ENCODE measurements at places on chromosomes 1 and 21.
A peak's percentile ranks its signal among the peaks of the same experiment; 100 is the strongest.

- no peak for DNase-seq
Observed at GRCh38 chr1:106398391-106398790, 658.1 kb upstream of the PRMT6 start.

DNA sequence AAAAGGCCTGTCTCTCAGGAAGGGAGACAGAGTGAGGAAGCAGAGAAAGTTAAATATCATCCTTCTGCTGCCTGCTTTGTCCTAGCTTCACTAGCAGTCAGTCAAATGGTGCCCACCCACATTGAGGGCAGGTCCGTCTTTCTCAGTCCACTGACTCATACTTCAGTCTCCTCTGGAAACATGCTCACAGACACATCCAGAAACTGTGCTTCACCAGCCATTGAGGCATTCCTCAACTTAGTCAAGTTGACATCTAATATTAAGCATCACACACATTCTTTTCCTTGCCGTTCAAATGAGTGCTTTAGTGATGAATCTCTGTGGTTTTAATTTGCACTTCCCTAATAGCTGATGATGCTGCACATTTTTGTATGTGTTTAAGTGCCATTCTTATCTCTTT lies 777.8 kb upstream of the PRMT6 start:
- no peak for DNase-seq

GRCh38 chr1:232578651-232579195 lies 51.2 kb downstream of the SIPA1L2 start:
- DNase-seq: no peak

DNA sequence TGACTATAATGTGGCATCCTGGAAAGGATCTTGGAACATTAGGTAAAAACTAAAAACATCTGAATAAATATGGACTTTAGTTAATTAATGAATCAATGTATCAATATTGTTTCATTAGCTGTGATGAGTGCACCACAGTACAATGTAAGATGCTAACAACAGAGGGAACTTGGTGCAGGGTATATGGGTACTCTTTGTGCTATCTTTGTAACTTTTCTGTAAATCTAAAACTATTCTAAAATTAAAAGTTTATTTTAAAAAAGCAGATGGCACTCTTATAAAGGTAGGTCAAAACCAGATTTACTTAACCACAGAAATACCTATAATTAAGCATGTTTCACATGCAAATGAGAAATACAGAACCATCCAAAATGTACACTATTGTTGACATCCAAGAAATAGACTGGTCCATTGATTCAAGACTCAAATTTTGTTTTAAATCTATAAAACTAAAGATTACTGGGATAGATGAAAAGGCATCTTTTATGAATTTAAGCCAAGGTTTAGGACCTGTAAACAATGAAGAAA lies 38.4 kb downstream of the ACBD3 start:
- DNase-seq: no peak

GRCh38 chr1:199948587-199949280 lies 78.8 kb upstream of the NR5A2 start:
- DNase-seq: no peak

GRCh38 chr1:183194527-183195141 lies 8.6 kb downstream of the LAMC2 start:
- DNase-seq: no peak

- peak; percentile 57 for DNase-seq
Observed at GRCh38 chr1:39098546-39099250, 72.5 kb downstream of the NDUFS5 start.

GRCh38 chr1:58155418-58156123 lies 391.0 kb downstream of the OMA1 start:
- no peak for DNase-seq

GRCh38 chr1:82179131-82179530 lies 378.4 kb downstream of the ADGRL2 start:
- DNase-seq: no peak

DNA sequence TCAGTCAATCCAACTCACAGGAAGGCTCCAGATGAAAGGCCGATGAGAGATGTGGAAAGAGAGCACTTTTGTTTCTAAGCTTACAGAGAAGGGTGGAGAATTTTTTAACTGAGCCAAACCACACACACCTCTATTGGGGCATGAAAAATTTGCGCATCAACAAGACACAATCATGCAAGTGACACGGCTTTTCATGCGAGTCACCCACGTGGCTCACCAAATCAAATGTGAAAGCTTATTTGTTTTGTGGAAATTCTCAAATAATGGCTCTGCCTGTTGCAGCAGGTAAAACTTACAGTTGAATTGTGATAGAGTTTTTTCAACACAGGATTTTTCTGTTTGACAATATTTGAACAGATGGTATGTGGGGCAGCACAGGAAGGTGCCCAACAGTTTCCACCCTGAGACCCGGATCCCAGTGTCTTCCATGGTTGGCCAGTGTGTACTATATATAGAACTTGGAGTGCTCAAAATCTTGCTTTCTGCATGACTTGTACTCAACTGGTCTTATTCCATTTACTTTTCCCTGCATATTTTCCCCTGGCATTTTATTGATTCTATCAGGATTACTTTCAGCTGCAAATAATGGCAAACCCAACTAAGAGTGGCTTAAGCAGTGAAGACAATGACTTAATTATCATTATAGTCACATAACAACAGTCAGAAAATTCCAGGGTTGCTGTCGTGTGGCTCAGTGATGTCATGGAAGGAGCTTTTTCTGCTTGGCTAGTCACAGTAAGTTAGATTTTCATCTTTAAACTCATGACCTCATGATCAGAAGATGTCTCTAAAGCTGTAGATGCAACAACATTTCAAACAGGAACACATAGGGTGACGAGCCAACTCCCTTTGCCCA lies 90.6 kb upstream of the SIM2 start:
- no peak for DNase-seq

- no peak for DNase-seq
Observed at GRCh38 chr1:39001516-39002421, 10.7 kb downstream of the AKIRIN1 start.

DNA sequence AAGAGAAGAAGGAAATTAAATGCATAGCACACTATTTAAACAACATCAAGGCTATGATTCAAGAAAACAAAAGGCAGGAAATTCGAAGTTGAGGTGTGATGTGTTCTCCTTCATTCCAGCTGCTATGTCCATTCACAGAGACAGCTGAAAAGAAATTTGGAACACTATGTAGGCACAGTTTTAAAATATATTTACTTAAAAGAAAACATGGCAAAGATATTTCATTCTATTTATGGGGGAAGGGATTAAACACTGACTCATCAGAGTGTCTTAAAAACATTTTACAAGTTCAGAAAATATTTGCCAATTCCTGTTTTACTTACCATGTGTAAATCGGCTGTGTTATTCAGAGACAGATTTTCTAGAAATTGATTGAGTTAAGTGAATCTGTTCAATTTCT lies 39.4 kb upstream of the NGF start:
- DNase-seq: no peak

- DNase-seq: no peak
Observed at GRCh38 chr21:14863745-14864210, 201.0 kb downstream of the NRIP1 start.

DNA sequence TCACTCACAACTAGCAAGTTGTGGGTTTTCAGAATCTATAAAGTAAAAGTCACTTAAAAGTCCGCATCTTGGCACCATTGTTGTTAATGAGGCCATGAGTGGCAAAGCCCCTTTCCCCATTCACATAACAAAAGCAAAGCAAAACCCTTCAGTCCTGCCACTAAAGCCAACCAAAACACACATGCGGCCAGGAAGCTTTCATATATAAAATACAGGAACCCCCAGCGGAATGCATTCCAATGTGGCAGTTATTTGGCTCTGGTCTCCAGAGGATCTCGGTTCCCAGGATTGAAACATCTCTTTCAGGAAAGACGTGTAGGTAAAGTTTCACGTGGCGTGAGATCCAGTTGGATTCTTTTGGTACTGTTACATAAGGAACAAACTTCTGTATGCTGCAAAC lies 2.5 kb upstream of the LBR start:
- DNase-seq: no peak

GRCh38 chr1:241221319-241221718 lies 135.7 kb downstream of the RGS7 start:
- DNase-seq: no peak

GRCh38 chr1:9292361-9293240 lies at the start of gene SPSB1:
Gene SPSB1 (plus strand): TSS chr1:9292894. CDS start chr1:9355892, 62,998 bp downstream.
- no peak for DNase-seq

GRCh38 chr1:182634306-182635072 lies 30.3 kb upstream of the RGS16 start:
- DNase-seq: no peak

GRCh38 chr1:183877053-183877720 lies 72.3 kb downstream of the RGL1 start:
- DNase-seq: no peak

DNA sequence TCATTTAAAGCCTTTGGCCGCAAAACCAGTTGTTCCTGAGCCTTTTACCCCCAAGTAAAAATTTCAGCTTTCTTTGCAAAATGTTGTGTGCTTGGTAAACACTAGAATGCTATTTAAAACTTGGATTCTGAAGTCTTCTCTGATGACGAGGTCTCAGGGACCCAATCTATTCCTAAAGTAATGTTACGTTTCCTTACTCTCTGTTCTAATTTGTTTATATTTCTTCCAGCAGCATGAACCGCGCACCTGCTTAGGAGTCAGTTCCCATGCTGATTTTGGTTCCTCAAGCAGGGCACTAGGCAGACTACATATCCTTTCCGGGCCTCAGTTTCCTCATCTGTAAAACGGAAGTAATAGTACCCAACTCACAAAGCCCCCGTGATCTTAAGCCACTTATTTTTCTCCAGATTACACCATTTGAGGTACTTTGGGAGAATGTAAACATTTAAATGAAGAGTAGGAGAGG lies 969 bp upstream of the ALDH4A1 start:
- DNase-seq: no peak

DNA sequence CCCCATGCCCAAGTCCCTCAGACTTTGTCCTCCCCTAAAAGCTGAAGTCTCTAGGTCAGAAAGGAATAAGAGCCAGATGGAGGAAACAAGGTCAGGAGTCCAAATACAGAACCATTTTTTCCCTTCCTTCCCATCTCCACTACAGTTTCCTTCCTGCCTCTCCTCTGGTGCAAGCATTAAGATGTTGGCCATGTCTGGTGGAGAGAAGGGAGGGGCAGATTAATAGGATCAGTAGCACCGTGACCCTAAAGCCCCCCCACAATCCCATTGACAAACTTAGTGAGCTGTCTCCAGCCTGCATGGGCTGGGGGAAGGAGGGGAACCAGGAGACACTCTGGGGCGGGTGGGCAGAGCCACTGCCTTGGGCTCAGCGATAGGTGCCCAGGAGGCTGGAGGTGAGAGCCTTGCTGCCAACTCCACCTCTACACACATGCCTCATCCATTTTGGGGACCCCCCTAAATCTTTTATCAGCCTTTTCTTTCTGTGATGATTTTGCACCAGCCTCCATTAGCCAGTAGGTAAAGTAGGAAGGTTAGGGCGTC lies 59.8 kb downstream of the RHBG start:
- DNase-seq: no peak

GRCh38 chr1:116538544-116538943 lies 32.3 kb downstream of the CD58 start:
- DNase-seq: no peak

DNA sequence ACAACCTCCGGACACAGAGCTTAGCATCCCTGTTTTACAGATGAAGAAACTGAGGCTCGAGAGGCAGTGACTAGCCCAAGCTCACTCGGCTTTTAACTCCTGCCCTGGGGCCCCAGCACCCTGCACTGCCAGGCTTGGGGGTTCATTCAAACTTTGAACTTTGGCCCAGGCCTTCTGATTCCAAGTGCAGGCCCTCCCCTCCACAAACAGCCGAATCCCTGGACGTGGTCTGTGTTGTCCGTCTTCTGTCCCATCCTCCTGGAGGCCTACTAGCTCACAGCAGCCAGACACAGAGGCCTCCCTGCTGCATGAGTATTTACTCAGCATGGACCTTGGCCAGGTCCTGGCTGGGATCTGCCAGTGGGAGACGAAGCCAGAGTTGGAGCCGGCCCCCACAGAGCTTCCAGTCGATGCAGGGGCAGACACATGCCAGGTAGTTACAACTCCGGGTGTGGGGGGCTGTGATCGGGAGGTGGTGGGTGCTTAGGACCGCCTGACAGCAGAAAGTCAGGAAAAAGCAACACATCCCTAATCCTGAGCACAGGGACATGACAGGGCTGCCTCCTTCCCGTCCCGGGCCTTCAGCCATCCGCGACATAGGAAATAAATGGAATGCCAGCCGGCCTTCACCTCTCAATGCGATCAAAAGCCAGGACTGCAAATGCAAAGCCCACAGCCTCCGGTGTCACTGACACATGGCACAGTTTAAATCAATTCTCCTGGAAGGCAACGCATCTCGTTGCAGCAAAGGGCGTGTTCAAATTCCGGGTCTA lies 7.4 kb downstream of the IFFO2 start:
- no peak for DNase-seq

DNA sequence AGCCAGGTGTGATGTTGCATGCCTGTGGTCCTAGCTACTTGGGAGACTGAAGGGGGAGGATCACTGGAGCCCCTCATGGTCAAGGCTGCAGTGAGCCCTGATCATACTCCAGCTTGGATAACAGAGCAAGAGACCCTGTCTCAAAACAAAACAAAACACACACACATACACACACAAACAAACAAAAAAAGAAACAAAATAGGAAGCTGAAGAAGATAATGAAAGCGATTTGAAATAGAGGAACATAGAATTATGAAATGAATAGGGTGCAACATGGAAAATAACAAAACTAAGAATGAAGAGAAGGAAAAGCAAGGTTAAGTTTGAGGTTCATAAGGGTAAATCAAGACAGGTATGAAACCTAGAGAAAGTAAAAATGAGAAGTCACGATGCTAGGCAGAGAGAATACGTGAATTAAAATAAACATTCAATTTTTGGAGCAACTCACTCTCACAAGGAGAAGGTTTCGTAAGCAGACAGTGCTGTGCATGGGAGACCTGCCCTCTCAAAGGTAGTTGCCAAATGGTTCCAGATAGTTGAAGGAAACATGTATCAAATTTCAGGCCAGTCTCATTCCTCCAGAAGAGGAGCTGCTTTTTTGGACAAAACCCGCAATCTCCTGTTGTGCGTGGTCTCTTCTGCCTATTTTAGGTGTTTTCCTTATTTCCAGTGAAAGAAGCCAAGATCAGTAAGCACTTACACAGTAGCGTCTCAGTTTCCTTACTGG lies 3.3 kb downstream of the CD46 start:
- no peak for DNase-seq

DNA sequence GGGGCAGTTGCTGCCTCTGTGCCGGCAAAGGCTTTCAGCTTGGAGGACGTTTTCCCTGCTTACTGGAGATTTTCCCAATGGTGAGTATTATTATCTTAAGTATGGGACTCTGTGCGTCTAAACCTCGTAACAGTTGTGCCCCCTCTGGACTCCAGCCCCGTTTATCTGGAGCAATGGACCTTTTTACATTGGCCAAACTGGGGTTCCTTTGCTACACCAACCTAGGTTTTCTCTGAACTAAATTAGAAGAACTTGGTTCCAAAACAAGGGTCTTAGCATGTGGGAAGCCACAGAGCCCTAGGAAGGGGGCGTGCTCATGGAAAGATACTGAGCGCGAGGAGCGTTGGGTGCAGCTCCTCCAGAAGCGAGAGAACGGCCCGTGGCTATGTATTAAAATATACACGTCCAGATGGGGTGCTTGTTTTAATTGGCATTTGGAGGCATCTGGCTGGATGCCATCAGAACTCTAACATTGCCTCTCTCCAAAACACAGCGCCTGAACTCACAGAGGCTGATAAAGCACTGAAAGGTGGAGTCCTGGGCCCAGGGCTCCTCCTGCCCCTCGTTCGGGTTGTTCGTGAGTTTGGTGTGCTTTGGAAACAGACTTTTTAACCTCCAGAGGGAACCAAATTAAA lies 28.4 kb downstream of the POFUT2 start:
- no peak for DNase-seq

Data from skeletal muscle cell (primary cell).